ENCODE measurements at places on chromosomes 1 and 21. TPM values are rescaled to one million over a fixed set of nuclear protein-coding genes. Genes with fewer than 3 reads are reported as not detected.

EVI5 gene
- 31.5 TPM for total RNA-seq

PNRC2 gene
- 72.5 TPM for total RNA-seq

KRTAP7-1 gene
- not detected for total RNA-seq

GRCh38 chr21:32921632-32922230 lies 104.0 kb upstream of the OLIG2 start:
- no peak overlapping the region for H3K27ac ChIP-seq
- H3K4me3 ChIP-seq, result no peak overlapping the region
- H3K36me3 ChIP-seq, result no peaks in the 10 kb centered on the region
- H3K27me3 ChIP-seq, result no peaks in the 10 kb centered on the region
- no peak for DNase-seq

GRCh38 chr1:169576241-169576934 lies 9.9 kb downstream of the F5 start:
- no peak for DNase-seq
- no peak overlapping the region for H3K27ac ChIP-seq
- no peaks in the 10 kb centered on the region for H3K27me3 ChIP-seq
- H3K4me1 ChIP-seq, result no peaks in the 10 kb centered on the region

GRCh38 chr1:194104247-194104844 lies 917.9 kb upstream of the B3GALT2 start:
- H3K4me1 ChIP-seq, result no peaks in the 10 kb centered on the region
- H3K4me3 ChIP-seq, result no peak overlapping the region
- no peak for DNase-seq
- no peaks in the 10 kb centered on the region for H3K27me3 ChIP-seq

DNA sequence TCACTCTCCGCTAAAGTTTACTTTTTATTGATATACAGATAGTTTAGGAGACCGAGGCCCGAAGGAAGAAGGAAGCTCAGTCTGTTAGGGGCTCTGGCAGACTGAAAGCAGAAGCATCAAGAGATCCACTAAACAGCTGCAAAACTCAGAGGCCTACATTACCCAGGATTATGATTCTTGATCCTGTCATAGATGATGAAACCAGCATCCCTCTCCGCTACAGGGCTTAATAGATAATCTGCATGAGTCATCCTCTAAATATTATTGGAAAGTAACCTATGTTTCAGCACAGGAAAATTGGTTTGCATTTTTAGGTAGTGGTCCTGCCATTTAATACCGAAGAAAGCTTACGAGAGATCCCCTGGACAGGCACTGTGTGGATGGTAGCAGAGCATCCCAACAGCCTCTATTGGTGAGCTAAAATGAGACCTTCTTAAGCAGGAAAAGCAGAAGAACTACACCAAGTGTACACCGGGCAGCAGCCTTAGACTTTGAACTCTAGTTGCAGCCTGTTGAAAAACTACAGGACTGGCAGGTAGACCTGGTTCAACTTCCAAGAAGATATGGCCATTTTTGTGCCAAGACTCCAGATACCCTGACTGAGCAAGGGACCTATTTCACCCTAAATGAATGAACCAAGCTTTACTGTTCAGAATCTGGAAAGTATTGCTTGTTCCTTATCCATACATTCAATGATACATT lies 6.8 kb downstream of the CASQ2 start:
- no peaks in the 10 kb centered on the region for H3K36me3 ChIP-seq
- no peak overlapping the region for H3K27ac ChIP-seq
- H3K27me3 ChIP-seq, result no peaks in the 10 kb centered on the region
- DNase-seq, result no peak
- H3K4me1 ChIP-seq, result no peaks in the 10 kb centered on the region

Measured in ovary (tissue), 10 donors.